ENCODE measurements at places on chromosomes 11 and 22.

DNA sequence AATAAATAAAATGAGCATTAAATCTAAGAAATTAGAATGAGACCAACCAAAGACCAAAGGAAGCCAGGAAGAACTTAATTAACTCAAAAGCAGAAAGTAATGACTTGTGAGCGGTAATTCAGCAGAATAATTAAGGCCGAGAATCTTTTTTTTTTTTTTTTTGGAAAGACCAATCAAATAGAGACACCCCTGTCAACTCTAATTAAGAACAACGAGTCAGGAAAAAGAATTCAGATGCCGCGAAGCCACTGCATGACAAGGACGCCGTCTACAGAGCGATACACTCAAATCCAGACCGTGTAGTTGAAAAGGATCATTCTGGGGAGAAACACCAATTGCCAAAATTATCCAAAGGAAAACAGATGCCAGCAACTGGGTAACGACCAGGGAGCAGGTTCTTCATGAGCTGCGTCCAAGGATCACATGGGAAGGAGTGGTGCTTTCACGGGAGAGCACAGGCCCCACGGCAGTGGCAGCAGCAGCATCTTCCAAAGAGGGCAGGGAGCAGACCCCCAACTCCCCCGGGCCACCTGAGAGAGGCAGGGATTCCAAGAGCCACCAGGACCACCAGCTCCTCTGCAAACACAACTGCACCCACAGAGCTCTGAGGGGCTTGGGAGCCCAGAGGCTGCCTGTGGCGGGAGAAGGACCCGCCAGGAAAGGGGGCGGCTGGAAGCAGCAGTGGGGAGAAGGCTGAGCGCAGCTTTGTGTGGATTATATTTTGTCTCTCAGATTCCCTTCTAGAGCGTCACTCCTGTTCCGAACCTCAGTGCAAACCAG is 469.8 kb downstream of the BRD1 start:
- no peak for DNase-seq

DNA sequence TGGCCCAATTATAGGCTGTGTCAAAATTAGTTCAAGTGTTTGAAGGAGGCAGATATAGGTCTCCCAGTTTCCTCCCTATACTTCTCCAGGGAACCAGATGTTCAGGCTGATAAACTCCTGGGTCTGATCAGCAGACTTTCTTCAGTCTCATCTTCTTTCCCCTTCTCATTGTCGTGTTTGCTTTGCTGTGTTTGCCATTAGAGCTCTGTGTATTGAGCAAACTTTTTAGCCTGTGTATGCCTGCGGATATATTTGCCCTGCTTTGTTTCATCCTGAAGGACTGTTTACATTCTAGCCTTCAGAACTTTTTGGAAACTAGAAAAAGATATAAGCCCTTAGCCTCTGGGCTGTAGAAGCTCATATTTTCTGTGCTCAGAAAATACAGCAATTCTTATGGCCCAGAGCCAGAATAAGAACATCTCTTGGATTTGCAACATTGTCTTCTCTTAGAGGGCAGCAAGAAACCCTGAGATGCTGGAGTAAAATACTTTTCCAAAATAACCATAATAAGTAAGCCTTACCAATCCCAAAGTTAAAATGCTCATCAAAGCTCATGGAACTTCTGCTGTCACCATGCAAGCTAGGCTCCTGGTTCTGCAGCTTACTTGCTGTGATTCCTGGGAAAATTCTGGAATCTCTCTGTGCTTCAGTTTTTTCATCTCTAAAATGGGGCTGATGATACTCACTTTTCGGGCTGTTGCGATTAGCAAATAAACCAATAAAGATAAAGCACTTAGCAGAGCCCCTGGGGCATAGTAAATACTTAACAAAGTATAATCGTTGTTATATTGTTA is 34.1 kb upstream of the ME3 start:
- no peak for DNase-seq

DNA sequence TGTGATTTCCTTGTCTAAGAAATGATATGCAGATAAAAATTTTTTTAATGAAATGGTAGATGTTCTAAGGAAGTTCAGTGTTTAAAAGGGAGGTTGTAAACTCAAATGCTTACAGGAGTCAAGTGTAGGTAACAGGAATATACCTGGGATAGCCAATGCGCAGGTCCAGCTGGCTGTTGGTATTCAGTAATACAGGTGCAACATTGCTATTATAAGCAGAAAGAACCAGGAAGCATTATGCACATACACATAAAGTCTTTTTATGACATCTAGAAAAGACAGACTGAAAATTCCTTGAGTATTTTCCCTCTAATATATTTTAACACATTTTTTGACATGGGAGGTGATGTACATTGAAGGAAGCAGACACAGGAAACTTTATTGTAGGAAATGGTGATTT is 43.6 kb upstream of the B3GNT6 start:
- DNase-seq, result no peak

- no peak for DNase-seq
Observed at GRCh38 chr11:44968510-44968909, 17.8 kb upstream of the TP53I11 start.

DNA sequence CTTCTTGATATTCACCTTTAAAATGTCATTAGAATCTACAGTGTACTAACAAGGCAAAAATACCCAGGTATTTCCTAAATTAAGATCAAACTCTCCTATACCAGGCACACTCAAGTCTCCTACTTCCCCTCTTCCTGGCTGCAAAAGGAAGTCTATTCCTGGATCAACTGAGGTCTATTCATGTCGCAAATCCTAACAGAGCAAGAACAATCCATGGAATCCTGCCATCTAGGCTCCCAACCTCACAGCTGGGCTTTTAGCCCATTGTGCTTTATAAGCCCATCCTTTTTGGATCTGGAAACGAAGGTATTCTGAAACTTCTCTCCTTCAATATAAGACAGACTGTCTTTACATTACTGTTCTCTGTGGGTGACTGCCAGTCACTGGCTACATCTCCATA is 161.8 kb downstream of the SOX6 start:
- DNase-seq, result no peak

DNA sequence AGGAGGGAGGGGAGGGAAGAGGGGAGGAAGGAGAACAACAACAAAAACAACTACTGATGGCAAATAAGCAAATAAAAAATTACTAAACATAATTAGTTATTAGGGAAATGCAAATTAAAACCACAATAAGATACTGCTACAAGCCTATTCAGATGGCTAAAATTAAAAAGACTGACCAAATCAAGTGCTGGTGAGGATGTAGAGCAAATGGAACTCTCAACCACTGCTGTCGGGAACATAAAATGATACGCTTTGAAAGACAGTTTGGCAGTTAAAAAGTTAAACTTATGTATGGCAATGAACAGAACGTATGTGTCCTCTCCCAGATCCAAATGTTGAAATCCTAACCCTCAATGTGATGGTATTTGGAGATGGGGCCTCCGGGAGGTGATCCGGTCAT is 85.7 kb downstream of the PHF21B start:
- no peak for DNase-seq

GRCh38 chr11:12276831-12277475 is 100.4 kb upstream of the PARVA start:
- peak; percentile 17 for DNase-seq

DNA sequence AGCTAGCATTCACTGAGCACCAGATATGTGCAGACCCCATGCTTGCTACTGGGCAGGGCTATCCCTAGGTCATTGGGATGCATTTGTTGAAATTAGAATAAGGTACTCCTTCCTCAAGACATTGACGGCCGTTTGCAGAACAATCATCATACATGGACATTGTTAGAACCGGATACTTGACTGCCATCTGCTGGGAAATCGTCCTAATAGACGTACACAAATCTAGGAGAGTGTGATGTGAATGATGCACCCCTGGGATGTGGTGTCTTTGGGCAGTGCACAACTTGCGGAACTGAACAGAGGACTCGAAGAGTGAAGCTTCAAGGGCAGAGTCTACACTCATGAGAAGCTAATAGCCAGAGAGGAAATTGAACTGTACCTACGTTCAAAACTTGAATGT is 35.9 kb downstream of the MYO18B start:
- no peak for DNase-seq

GRCh38 chr11:16511116-16512114 is 155.1 kb upstream of the SOX6 start:
- no peak for DNase-seq

- DNase-seq, result no peak
Observed at GRCh38 chr22:41915786-41916493, 1.1 kb upstream of the SHISA8 start.

- no peak for DNase-seq
Observed at GRCh38 chr11:1863352-1864216, 10.7 kb downstream of the LSP1 start.

GRCh38 chr11:68181719-68182451 is 31.2 kb downstream of the KMT5B start:
- no peak for DNase-seq

DNA sequence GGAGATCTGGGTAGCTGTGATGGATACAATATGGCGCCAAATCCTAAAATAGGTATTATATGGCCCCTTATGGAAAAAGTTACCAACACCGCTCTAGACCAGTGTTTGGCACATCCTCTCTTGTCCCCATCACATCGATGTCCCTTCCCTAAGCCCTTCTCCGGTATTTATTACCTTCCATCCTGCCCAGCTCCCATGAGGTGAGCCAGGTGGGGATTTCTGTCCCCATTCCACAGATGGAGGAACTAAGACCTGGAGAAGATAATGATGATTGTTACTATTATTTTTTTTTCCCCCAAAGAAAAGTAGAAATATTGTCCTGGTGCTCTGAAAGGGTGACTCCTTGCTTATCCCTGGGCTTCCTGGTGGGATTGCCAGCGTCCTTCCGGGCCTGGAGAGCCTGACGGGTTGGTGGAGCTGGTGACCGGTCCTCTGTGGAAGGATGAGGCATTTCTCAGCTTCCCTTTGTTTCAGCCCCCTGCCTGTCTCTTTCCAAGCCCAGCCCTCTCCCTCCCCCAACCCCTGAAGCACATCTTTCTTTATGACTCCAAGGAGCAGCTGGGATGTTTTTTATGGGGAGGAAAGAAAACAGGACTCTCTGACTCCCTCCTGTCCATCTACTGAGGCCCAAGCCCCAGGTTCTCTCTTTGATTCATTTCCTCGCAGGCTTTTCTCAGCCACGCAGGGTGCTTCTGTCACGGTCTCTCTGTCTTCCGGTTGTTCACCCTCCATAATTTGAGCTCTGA is 65.4 kb downstream of the TP53I11 start:
- DNase-seq, result no peak

DNA sequence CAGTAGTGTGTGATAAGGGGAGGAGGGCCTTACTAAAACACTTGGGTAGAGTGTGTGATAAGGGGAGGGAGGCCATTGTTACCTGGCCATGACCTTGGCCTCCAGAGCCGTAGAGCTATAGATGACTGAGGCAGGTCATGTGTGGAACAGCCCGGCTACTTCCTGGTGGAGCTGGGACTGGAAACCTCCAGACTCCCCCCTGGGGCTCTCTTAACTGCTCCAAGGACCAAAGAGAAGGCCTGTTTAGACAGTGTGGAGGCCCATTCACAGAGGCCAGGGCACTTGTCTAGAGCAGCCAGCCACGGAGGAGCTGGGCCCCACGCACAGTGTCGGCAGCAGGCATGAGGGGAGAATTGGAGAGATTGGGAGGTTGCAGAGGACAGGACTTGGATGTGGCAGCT is 12.5 kb upstream of the MICALL1 start:
- no peak for DNase-seq

GRCh38 chr11:126898802-126899201 is 101.8 kb downstream of the KIRREL3 start:
- no peak for DNase-seq

GRCh38 chr11:120173019-120173705 is 35.2 kb upstream of the TRIM29 start:
- DNase-seq, result no peak

DNA sequence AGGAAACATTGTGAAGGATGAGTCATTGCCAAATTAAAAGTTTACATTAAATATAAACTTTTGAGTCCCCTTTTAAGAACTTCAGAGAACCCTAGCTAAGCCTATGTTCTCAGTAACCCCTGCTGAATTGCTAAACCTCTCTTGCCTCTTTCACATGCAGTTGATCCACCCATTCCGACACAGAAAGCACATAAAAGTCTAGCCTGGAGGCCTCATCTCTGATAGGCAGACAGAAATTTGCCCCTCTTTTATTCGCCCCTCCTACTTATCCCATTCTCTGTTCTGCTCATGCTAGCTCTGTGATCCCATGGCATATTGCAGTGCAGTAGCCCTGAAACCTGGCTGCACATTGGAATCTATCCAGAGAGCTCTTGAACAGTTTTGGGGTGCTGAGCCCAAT is 58.2 kb upstream of the PDE3B start:
- no peak for DNase-seq

GRCh38 chr22:45254789-45255278 is 14.1 kb upstream of the KIAA0930 start:
- DNase-seq, result no peak

- no peak for DNase-seq
Observed at GRCh38 chr22:36963302-36963701, 49.9 kb downstream of the CSF2RB start.

- no peak for DNase-seq
Observed at GRCh38 chr11:97684486-97685439, 1295.0 kb downstream of the JRKL start.

DNA sequence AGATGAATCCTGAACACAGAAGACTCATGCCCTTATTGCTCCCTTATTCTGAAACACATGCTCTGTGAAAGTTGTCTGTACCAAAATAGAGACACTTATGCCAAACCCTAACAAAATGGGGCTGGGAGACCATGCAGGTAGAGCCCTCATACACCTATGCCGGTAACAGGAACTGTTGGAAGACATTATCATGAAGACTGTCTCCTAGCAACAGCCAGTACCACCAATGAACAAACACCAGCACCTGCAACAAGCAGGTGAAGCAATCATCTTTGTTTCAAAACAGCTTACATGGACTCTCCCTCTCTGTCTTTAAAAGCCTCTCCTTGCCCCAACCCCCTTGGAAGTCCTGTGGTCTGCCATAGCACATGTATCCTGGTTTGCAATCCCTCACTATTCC is 17.2 kb downstream of the SLC5A4 start:
- no peak for DNase-seq

DNA sequence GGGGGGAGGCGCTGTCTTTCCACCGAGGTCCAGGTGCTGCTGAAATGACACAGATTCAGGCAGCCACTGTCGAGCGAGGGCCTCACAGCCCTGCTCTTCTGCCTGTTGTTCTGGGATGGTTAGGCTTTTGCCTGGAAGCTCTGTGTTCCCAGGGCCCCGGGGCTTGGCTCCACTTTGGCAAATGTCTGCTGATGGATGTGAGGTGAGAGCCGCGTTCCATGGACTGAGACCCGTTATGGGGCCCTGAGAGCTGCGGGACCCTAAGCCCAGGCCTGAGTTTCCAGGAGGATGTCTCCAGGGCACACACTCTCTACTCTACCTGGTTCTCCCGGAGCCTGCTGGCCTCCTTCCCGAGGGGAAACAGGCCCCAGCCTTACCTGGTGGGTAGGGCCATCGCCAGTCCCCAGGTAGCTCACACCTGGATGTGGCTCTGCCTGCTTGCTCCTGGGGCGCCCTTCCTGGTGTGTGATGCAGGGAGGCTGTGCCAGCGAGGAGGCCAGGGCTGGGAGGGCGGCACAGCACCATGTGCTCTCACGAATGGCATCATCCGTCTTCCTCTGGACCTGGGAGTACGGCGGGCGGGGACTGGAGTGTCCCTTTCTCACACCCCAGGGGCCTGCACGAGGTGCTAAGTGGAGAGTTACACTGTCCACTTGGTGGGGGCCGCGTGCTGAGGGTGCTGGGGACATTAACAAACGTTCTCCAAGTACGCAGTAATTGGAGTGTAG is 435.5 kb downstream of the TBC1D22A start:
- no peak for DNase-seq

Data from activated CD4-positive, CD25-positive, alpha-beta regulatory T cell treated with anti-CD3 and anti-CD28 coated beads, Interleukin-2, amount 50 U/mL, for 72 hours (primary cell).